ENCODE measurements at places on chromosomes 16 and 17. TPM values are rescaled to one million over a fixed set of nuclear protein-coding genes. Genes with fewer than 3 reads are reported as not detected.

DNA sequence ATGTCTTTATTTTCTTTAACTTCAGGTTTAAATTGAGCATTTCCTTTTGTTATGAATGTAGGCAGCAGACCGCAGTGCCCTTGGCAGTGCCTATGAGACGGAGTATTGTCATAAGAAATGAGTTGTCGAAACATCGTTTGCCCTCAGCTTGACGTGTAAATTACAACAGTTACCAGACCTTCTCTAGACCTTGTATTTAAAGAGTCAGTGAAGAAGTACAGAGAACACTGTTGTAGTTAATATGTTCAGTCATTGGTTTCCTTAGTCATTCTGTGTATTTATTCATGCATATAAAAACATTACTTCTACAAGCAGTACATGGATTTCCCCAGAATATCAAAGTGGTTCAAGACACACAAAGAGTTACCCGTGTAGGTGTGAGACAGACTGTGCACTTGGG is 19.0 kb downstream of the IRF8 start:
- peaks cover 3% of the 10 kb centered on the region for H3K36me3 ChIP-seq
- H3K4me1 ChIP-seq: peaks cover 9% of the 10 kb centered on the region
- no peak overlapping the region for H3K4me3 ChIP-seq
- H3K27me3 ChIP-seq: no peaks in the 10 kb centered on the region

DNA sequence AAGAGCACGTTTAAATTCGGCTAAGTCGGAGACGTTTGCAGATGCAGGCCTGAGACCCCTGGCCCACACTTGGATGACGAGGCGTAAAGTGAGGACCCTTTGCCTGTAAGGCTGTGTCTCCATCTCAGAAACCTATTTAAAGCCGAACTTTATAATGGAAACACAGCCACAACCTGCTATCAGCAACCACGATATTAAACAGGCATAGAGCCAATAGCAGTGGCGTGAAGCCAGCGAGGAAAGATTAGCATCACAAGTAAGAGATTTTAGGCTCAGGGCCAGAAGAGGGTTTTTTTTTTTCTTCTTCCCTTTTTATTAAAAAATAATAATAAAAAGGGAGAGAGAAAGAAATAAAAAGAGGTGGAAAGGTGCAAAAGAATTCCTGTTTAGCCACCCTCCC is 111.3 kb upstream of the NOL11 start:
- no peak overlapping the region for H3K4me3 ChIP-seq
- DNase-seq: peak; percentile 71
- peaks cover 6% of the 10 kb centered on the region for H3K4me1 ChIP-seq

SPN gene
- total RNA-seq: 5.8 TPM

GRCh38 chr17:8855477-8856204 is 11.8 kb downstream of the PIK3R6 start:
- no peak overlapping the region for H3K4me3 ChIP-seq
- no peak for DNase-seq
- peaks cover 2% of the 10 kb centered on the region for H3K27me3 ChIP-seq
- H3K36me3 ChIP-seq: no peaks in the 10 kb centered on the region

DNA sequence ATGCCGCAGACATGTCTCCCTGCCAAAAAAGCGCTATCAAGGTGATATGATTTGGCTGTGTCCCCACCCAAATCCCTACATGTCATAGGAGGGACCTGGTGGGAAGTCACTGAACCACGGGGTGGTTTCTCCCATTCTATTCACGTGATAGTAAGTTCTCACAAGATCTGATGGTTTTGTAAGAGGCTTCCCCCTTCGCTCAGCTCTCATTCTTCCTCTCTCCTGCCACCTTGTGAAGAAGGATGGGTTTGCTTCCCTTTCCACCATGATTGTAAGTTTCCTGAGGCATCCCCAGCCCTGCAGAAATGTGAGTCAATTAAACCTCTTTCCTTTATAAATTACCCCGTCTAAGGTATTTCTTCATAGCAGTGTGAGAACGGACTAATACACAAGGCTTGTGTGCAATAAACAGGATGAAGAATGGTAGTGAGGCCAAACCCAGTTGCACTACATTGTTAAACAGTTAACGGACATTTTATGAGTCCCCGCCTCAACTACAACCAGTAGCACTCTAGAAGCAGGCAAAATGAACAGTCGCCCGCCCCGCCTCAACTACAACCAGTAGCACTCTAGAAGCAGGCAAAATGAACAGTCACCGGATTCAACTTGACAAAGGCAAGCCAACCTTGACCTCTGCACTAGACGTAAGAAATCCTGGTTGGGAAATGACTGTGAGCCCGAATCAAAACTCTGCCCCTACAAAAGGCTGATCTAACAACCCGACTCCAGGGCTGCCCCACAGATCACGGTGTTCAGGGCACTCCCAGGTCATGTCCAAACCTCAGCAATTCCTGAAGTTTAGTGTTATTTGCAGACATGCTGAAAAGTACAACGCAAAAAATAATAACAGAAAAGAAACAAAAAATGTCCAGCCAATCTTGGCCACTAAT is 26.3 kb downstream of the VPS53 start:
- H3K4me1 ChIP-seq: no peaks in the 10 kb centered on the region
- no peaks in the 10 kb centered on the region for H3K27me3 ChIP-seq
- peak; percentile 40 for DNase-seq
- peaks cover 6% of the 10 kb centered on the region for H3K36me3 ChIP-seq
- H3K27ac ChIP-seq: no peak overlapping the region
- H3K4me3 ChIP-seq: no peak overlapping the region
